K562 (cell line): ENCODE measurements at places on chromosomes 7 and 10.

GRCh38 chr7:2062648-2063047, 170.1 kb downstream of the MAD1L1 start:
- no peak for DNase-seq

DNA sequence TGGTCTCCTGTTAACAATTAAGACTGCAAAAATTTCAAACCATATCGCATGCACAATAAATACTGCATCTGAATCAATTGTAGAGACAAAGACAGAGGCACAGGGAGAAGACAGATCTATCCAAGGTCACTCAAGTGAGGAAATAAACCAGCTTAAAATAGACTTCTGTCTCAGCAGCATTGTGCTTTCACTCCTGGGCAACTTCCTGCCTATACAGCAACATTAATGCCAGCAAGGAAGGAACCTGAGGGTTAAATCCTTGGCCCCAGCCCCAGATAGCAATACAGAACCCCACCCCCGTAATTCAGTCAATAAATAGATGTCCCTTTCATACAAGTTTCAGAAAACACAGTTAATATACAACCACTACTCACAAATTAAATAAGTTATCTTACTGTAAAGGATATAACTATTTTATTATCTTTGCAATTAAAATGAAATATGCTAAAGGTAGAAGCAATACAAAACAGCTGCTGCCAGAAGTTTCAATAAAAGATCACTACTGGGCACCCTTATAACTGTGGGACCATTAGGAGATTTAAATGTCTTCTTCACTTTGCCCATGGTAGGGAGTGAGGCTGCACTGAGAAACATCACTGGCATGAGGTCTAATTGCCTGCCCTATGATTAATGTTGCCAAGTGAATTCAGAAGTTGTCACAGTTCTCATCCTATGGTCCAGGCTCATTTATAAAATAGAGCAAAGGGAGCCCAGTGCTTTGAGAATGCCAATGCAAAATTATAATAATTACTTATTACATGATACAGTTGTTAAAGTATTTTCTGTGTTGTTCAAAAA, 49.4 kb downstream of the CAV1 start:
- DNase-seq: no peak

DNA sequence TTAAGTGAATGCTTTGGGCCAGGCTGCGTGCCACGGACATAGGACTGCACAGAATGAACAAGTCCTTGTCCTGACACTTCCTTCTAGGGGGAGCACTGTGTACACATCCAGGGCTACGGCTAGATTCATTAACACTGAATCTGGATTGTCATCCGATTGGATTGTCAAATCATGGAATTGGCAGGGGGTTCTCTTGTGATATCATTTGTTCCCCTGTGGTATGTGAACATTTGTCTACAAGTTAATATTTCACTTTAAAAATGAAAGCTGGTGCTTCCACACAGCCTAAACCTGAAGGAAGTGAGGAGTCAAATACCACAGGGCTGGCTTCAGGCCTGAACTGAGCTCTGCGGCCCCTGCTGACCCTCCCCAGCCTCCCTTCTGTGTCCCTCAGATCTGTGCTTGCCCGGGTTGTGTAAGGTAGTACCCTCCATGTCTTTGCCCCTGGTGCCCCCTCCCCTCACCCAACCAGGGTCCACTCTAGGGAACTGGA, 75.6 kb downstream of the SNX10 start:
- no peak for DNase-seq

GRCh38 chr10:88281592-88282347, 301.3 kb downstream of the RNLS start:
- DNase-seq: no peak

GRCh38 chr10:86968271-86968993, at the start of gene ADIRF:
ADIRF (plus strand) TSS chr10:86968482; CDS start chr10:86968545, 63 bp downstream.
- no peak for DNase-seq

DNA sequence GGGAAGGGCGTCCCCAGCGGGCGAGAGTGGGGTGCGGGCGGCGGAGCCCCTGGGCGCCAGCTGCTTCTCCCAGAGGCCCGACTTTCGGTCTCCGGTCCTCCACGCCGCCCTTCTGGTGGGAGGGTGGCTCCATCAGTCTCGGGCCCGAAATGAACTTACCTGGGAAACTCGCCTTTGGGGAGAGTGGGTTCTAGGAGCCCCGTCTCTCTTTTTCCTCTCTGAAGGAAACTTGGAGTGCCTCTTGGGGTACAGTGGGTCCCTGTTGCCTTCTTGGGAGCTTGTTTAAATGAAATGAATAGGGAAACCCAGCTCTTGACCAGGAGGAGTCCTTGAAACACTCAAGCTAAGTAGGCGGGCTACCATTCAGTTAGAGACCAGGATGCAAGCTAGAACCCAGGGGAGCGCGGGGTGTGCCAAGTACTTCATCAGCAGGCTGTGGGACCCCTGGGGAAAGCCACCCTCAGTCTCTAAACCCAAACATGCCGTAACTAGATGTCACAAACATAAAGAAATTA, 1.3 kb downstream of the SLC26A4 start:
- DNase-seq: no peak

DNA sequence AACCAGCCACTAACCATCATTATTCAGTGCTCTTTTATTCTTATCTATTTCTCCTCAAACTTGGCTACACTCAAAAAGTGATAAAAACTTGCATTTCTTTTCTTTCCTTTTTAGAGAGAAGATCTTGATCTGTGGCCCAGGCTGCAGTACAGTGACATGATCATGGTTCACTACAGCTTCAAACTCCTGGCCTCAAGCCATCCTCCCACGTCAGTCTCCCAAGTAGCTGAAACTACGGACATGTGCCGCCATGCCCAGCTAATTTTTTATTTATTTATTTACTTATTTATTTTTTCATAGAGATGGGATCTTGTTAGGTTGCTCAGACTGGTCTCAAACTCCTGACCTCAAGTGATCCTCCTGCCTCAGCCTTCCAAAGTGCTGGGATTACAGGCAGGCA, 24.6 kb upstream of the TMEM248 start:
- no peak for DNase-seq

DNA sequence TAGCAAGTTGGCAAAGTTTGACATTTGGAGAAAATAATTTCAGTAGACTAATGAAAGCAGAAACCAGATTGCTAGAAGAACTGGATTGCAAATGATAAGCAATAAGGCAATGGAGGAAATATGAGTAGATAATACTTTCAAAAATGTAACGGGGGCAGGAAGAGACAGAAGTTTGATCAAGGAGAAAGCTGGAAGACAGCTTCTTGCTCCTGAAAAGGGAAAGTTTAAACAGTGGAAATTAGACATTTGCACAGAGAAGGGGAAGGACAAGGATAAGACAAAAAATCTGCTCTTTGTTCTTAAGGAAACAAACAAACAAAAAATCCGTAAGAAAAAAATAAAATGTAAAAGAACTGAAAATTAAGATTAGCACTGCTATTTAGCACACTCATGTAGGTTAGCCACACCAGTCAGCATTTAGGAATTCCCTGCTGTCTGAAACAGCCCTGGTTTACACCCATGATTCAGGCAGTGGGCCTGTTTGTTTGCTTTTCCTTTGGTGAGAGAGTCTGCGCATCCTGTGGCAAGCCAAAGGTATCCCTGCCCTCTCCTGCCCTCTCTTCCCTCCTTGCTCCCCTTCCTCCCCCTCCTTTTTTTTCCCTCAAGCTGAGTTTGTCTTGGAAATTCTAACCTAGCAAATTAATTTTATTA, 104.3 kb upstream of the CAV2 start:
- no peak for DNase-seq

GRCh38 chr10:51642581-51642980, 56.8 kb downstream of the CSTF2T start:
- DNase-seq: no peak

DNA sequence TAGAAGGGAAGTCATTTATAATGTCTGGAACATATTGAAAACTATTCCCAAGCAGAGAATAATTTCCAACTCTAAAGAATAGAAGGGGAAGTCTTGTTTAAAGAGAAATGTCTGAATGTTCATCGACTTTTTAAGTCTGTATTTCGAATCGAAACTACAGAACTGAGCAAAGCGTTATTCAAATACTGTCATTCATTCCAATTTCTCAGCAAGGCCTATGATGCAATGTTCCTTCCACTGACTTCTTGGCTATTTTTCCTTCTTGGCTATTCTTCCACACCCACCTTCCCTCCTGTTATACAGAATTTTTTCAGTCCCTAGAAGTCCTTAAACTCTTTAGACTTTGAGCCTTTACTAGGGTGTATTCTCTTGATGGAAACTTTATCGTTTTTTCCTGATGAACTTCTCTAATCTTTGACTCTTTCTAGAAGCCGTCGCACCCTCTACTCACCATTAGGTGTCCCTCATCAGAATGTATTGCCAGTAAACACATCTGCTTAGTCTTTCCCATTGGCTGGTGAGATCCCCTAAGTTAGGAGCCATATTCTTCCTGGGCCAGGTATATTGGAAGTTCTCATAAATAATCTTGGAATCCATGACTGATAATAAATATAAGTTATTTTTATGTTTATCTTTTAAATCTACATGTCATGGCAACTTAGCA, 235.7 kb upstream of the CCDC6 start:
- no peak for DNase-seq

DNA sequence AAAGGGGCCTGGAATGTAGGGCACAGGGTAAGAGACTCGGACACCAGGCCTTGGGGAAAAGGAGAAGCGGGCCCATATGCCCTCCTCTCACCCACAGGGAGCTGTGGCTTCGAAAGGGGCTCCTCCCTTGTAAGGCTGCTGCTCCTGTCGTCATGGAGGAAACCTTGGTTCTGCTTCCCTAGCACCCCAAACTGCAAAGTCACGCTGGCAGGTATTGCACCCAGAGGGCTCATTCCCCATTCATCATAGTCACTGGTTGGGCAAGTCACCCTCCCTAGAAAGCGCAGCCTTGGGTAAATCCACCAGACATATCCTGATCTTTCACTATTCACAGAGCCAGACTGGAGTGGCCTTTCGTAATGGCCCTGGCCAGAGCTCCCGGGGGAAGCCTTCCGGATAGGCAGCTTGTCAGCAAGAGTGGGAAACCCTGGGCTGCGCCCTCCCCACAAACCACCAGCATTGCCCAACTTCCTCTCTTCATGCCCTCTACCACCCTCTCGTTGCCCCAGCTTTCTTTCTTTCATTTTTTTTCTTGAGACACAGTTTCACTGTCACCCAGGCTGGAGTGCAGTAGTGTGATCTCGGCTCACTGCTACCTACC, 121.0 kb downstream of the HIP1 start:
- DNase-seq: no peak

- peak; percentile 74 for DNase-seq
These were observed at the start of gene CAMK1D for GRCh38 chr10:12348870-12349628. CAMK1D (plus strand) TSS chr10:12349547.

DNA sequence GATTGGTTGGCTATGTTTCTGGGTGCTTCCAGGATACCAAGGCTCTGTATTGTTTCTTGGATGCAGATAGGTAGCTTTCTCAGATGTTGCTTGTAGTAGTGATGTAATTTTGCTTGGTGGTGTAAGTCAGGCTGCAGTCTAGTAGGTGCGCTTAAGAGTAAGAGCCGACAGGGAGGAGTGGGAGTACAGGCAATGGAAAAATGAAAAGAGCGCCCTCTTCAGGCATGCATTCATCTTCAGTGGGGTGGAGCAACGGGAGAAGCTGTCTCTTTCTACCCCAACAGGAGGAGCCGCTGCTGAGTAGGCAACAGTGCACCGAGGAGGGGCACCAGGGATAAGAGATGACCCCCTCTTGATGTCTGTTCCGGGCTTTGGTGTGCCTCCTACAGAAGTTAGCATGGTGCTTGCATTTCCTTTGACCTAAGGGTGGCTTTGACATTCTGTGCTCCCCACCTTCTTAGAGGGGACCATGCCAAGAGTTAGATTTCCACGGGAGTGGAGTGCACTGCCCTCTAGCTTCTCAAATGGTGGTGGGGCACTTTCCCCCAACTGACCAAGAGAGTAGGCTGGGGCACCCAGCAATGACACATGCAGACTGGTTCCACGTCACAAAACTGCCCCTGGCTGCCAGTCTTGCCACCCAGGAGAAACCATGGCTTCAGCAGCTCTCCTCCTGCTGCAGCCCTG, 56.1 kb downstream of the ZNF783 start:
- DNase-seq: peak; percentile 68

- no peak for DNase-seq
These were observed 15.3 kb upstream of the ADD3 start for GRCh38 chr10:109992485-109992884.

DNA sequence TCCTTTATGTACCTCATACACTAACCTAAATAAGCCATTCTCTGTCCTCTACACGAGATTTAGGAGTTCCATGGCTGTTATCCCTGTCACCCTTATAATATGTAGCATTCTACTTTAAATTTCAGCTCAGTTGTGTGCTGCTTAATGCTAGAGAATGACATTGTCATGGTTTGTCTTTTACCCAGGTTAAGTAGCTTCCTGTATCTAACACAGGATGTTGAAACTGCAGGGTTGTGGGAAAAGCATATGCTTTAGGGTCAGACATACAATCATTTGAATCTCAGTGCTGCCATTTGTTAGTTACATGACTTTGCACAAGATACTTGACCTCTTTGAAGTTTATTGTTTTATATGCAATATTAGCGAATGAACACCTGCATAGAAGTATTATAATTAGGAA, 235.1 kb upstream of the CACNA2D1 start:
- DNase-seq: no peak

- DNase-seq: no peak
These were observed 8.7 kb downstream of the SEMA3E start for GRCh38 chr7:83640240-83640639.
